ENCODE measurements at places on chromosomes 3 and 15. TPM values are rescaled to one million over a fixed set of nuclear protein-coding genes. Genes with fewer than 3 reads are reported as not detected.

The ATP2B2 gene
- total RNA-seq = not detected

The TOP2B gene
- total RNA-seq = 77.8 TPM

The PEAK1 gene
- total RNA-seq = 17.5 TPM

The AMOTL2 gene
- total RNA-seq = 137 TPM

The SLC9C1 gene
- total RNA-seq = not detected

The PDZRN3 gene
- not detected for total RNA-seq

The TMED3 gene
- total RNA-seq = 70.0 TPM

The GABRG3 gene
- not detected for total RNA-seq

The COLQ gene
- 1.4 TPM for total RNA-seq

The CRTC3 gene
- total RNA-seq = 22.6 TPM

Data from MCF 10A (cell line).